GOT3 (cell line): ENCODE measurements at places on chromosomes 1 and 21.

- DNase-seq: peak; percentile 53
These were observed 111.4 kb downstream of the TBX19 start for GRCh38 chr1:168391851-168392681.

- no peak for DNase-seq
These were observed 206.0 kb downstream of the HIVEP3 start for GRCh38 chr1:41712695-41713094.

DNA sequence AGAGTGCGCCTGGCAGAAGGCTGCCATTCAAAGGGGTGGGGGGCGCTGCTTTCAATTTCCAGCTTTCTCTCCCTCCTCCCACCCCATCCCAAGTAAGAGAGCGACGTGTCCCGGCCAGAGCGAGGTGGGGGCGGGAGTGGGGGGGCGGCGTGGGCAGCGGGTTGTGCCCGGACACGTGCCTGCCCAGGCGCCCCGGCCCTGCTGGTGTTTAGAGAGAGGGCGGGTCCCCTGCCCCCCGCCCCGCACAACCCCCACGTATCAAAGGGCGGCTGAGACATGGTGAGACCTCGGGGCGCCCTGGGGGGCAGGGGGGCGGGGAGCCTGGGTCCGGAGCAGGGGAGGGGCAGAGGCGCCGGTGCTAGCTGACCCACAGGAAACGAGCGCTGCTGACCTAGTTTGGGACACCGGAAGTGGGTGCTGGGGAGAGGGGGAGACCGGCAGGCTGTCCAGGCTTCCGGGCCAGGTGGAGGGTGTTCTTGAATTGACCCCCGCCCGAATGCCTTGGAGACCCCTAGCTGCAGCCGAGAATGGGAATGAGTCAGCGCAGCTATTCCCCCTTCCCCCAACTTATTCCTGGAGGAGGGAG lies 1.3 kb downstream of the ZBTB7B start:
- no peak for DNase-seq

DNA sequence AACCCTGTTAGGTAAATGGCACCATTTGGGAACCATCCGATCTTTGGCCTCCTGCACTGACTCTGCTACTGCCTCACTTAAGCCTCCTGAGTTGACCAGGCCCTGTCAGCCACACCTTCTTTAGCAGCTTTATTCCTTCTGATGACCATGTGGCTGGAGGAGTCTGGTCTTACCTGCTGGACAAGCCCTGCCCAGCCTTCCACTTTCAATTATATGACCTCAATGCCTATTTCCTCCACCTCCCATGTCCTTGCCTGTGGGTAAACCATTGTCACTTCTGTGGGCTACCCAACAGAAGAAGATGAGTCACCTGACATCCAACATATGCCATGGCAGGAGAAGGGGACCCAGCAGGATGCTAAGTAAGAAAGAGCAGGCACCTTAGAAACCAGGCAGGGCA lies 393.8 kb downstream of the NTNG1 start:
- DNase-seq: no peak

DNA sequence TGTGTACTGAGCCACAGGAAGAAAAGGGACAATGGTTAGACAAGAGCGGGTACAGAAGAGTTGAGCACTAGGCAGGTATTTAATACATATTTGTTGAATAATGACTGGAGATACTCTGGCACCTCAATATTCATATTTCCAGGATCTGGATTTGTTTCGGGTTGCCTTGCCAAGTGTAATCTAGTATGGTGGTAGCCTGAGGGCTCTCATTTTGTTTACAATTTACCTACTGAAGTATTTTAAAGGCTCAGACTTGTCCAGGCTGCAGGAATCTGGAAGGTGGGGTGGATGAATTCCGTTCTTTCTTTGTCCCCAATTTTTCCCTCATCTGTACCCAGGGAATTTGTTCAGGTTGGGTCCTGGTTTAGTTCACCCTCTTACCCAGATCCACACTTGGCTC lies 95.0 kb downstream of the CACHD1 start:
- no peak for DNase-seq

GRCh38 chr1:24266398-24266941 lies 52.7 kb upstream of the GRHL3 start:
- peak; percentile 68 for DNase-seq

DNA sequence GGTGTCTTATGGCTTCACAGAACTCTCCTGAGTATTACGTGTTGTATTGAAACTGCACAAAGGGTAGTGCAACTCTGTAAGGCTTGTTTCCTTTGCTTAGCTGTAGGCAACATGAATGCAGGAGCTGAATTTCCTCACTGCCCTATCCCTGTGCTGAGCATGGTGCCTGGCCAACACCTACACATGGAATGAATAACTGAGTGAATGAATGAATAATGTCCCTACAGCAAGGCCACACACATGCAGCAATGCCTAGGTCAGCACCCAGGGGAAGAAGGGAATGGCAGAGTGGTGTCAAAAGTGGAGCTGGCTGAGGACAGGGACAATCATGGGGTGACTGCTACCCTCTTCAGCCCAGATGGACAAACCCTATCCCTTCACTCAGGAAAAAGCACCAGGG lies 655.9 kb downstream of the PTPRU start:
- DNase-seq: no peak

DNA sequence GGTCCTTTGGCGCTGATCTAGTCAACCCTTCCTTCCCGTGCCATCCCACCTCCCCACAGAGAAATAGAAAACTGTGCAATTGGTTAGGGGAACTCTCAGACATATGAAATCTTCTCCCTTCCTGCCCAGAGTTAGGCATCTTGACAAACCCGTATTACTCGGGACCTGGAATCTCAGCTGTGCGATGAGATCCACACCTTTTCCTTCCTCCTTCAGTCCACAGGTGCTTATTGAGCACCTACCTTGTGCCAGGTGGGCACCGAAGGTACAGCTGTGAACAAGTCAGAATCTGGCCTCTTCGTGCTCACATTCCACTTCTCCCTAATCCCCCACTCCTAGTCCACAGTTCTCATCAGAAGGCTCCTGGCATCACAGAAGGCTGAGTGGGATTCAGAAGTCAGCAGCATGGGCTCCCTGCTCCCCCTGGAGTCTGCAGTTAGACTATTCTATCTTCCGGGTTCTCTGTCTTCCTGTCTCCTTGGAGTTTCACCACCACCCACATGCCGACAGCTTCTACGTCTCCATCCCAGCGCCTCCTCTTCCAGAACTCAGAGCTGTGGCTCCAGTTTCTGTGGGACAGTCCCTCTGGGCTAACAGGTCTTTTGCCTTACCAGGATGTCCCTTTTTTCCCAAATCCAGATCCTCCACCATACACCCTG lies 23.0 kb downstream of the KNCN start:
- no peak for DNase-seq

DNA sequence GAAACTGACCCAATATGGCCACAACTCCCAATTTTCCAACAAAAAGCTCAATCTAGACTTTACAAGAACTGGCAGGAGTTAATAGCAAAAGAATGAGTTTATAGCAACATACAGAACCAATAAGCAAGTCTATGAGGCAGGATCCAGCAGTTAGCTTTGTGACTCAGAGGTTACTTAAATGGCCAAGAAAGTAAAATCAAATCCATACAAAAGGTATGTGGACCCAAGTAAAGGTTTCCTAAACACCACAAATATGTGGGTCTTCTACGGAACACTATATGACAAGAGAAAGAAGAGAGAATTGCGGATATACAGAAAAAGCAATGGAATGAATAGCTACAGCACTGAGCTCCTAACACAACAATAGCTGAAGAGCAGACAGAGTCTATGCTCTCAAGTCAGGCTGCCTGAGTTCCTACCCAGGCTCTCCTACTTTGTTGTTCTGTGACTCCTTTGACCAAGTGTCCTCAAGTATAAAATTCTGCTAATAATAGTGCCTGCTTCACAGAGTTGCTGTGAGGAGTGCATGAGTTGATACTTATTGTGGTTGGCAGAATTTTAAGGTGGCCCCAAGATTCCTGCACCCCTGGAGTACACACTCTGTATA lies 204.3 kb downstream of the SMYD3 start:
- DNase-seq: no peak

DNA sequence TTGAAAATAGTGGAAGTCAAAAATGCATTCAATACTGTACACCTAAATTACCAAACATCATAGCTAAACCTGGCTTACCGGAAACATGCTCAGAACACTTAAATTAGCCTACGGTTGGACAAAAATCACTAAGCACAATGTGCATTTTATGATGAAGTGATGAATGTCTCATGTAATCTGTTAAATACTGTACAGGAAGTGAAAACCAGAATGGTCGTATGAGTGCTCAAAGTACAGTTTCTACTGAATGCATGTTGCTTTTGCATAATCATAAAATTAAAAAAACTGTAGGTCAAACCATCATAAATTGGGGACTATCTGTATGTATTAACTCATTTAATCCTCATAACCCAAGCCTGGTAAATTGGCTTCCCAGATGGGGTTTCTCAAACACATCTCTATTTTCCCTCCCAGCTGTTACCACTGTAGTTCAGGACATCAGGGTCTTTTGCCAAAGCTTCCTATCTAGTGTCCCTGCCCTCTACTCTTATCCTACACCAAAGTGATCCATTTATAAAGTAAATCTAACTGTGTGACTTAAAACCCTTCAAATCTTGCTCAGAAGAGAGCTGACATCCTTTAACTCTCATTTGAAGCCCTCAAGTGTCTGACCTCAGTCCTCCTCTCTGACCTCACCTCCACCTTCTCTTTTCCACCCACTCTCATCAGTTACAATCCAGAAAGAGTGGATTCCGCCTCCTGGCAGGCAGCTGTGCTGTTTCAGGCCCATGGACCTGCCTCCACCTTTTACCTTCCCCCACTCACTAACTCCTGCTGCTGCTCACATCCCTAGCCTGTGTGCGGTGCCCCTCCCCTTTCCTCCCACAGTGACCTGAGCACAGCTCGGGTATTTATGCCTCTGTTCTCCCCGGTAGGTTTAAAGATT lies 356.4 kb upstream of the ST6GALNAC5 start:
- no peak for DNase-seq
